ENCODE measurements at places on chromosomes 7 and 10.
A peak's percentile ranks its signal among the peaks of the same experiment; 100 is the strongest.

GRCh38 chr7:157176771-157177170, 38.0 kb downstream of the UBE3C start:
- no peak for DNase-seq

DNA sequence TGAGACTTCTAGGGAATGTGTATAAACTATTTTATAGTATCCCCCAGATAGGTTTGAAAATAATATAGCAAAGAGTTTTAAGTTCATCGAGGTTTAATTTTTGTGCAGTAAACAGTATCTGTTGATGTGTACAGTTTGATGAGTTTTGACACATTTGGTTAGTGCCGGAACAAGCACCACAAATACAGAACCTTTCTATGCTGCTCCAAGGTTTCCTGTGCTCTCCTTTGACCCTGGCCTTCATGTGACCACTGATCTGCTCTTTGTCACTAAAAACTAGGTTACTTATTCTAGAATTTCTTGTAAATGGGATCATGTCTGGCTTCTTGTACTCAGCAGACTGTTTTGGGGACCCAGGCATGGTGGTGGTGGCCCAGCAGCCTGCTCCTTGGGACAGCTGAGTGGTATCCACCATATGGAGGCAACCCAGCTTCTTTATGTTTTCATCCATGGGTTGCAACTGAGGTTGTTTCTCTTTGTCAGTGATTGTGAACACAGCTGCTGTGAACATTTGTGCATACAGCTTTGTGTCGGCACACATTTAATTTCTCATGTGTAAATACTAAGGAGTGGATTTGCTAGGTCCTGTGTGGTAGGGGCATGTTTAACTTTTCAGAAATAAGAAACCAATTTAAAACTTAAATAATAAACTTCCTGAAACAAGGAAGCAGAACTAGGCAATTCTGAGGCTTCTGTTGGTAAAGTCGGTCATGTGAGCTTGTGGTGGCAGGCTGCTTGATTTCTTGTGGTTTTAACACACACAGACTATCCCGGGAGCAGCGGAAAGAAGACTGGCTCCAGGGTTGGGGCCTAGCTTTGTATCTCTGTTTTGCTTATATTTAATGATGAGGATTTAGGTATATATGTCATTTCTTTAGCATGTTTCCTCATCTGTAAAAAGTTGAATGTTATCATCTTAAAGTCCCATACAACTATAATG, 219.4 kb downstream of the ABCA13 start:
- no peak for DNase-seq

- peak; percentile 6 for DNase-seq
Measured at GRCh38 chr10:58556516-58557165, 44.0 kb downstream of the BICC1 start.

DNA sequence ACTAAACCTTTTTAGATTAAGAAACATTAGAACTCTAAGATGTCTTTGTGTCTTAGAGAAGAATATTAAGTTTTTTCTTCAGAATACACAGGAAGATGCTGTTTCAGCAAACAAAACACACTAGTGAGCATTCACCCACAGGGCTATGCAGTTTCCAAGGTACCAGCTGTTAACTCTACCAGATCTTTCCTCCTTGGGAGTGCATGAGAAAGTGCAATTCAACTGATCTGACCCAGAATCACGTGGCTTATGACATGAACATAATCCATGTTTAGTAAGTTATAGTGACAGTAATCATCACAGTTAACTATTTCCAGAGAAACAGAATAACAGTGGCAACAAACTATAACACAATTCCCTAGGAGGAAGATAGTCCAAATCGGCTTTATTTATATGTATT, 270.7 kb downstream of the CACNA2D1 start:
- no peak for DNase-seq

DNA sequence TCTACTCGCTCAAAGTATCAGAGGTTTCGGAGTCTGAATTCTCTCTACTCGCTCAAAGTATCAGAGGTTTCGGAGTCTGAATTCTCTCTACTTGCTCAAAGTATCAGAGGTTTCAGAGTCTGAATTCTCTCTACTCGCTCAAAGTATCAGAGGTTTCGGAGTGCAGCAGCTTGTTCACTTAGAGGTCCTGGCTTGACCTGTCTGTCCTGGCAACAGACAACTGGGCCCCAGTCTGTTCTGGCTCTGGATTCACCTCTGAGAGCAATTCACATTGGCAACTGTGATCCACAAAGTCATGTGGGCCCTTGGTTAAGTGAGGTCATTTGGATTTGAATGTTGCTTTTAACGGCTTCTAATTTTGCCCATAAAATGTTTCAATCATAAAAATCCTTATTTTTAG, 63.9 kb upstream of the ST8SIA6 start:
- no peak for DNase-seq

- no peak for DNase-seq
Measured at GRCh38 chr10:94075506-94075905, 81.8 kb downstream of the PLCE1 start.

DNA sequence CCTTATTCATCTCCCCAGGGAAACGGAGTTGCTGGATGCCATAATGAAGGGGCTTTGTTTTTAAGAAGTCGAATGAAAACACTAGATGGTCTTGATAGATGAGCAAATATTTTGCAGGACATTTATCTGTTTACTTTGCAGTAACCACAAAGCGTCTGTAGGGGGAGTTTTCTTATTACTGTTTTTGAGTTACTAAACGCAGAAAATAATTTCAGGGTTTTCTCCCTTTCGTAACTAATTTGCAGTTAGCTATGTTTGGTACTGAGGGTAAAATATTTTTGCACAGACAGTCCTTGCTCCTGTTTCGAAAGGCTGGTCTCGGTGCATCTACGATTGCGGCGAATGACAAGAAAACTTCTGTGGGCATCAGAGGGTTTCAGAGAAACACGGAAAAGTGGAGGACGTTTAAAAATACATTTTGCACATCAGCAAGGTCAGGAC, 505.6 kb upstream of the MKI67 start:
- DNase-seq, result peak; percentile 21

GRCh38 chr10:86055928-86056327, 310.7 kb downstream of the GRID1 start:
- DNase-seq, result no peak

DNA sequence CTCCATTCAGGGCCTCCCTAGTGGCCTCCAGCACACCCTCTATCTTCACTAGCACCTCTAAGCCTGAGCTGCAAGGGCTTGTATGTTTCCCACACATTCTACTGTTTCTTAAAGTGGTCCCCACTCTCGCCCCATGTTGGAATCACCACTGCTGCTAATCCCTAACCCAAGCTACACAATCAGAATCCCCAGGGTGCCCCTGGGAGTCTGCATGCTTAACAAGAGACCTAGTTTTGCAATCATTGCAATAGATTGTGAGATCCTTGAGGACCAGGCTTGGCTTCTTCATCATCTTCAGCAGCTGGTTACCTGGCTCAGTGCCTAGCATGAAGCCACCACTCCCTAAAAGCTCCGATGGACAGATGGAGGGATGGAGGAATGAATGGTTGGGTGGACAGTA, 113.9 kb downstream of the MYOF start:
- DNase-seq, result no peak

DNA sequence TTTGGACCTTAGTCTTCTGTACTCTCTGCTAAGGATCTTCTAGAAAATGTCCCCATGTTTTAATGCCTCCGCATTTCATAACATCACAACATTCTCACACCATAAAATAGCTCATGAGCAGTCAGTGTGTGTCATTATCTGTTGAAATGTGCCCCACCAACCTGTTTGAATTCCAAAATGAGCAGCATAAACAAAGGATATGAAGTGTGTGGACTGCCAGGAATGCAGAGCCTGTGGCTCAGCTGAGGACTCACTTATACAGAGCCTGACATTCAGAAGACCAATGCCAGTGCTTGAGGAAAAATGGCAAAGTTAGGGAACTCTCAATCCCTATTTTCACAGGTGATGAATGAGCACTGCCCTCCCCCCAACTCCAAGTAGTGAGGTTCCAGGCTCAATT, 621.4 kb downstream of the POM121L12 start:
- DNase-seq, result no peak

DNA sequence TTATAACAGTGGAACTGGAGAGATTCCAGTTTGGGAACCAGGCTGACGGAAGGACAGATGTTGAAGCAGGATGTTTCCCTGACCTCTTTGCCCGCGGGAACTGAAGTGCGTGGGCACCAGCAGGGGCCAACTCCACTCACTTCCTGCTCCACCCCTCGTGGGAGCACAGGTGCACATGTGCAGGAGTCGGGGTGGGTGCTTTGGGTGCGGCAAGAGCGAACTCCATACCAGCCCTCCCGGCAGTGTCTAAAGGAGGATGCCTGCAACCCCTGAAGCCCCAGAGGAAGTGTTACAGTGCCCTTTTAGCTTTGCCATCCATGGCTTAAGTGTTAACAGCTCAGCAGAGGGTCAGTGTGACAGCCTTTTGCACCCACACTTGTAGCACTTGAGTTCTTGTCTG, 27.4 kb upstream of the UBE3C start:
- no peak for DNase-seq

DNA sequence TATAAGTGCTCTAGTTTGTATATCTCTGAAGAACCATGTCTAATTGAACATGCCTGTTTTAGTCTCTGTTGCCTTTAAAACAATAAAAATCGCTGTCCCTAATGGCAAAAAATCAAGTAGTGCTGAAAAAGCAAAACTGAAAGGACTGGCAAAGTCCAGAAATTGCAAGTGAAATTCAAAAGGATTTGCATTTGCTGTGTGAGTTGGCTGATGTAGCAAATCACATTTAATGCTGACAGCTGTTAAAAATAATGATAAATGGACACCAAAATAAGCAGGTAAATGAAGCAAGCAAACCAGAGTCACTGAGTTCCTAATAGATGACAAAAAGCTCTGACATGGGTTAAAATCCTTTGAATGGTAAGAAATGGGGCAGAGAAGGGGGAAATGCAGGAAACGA, 874.1 kb downstream of the GRM8 start:
- no peak for DNase-seq

- DNase-seq, result peak; percentile 16
Measured at GRCh38 chr7:130853503-130854279, 119.7 kb upstream of the KLF14 start.

DNA sequence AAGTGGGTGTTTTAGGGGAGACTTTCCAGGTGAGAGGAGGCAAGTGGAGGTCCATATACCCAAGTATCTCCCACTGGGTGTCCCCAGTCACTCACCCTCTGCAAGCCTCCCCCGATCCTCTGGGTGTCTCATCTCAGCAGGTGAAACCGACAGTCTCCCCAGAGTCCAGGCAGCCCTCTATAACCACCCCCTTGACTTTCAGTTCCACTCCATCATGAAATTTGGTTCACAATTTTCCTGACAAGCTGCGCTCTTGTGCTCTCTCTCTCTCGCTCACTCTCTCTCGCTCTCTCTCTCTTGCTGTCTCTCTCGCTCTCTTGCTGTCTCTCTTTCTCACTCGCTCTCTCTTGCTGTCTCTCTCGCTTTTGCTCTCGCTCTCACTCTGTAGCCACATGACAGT, 8.1 kb upstream of the RABGEF1 start:
- no peak for DNase-seq

GRCh38 chr10:14612873-14613587, 161.7 kb downstream of the FAM107B start:
- no peak for DNase-seq

GRCh38 chr10:6737080-6737641, 157.1 kb upstream of the PRKCQ start:
- DNase-seq, result no peak

GRCh38 chr7:107837145-107837512, 34.1 kb upstream of the SLC26A3 start:
- DNase-seq, result no peak

DNA sequence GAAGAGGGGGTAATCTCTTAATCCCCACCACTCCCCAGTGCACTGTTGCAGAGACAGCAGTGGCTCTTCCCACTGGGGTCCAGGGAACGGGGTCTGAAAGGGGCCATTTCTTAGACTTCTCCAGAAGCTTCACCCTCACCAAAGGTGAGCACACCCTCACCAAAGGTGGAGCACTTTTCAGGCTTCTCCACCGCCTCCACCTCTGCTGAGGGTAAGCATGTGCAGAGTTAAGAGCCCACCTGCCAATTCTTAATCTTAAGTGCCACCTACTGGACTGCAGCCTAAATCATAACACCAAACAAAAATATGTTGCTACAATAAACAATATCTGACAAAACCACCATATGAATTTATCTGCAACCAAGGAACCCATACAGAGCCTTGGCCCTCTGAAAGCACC, 27.0 kb downstream of the SNX13 start:
- no peak for DNase-seq

GRCh38 chr7:87645446-87645845, 17.2 kb downstream of the RUNDC3B start:
- DNase-seq, result no peak

- DNase-seq, result no peak
Measured at GRCh38 chr7:36171503-36171902, 18.4 kb downstream of the EEPD1 start.

GRCh38 chr10:73376679-73377078, 18.0 kb upstream of the CFAP70 start:
- DNase-seq, result no peak

DNA sequence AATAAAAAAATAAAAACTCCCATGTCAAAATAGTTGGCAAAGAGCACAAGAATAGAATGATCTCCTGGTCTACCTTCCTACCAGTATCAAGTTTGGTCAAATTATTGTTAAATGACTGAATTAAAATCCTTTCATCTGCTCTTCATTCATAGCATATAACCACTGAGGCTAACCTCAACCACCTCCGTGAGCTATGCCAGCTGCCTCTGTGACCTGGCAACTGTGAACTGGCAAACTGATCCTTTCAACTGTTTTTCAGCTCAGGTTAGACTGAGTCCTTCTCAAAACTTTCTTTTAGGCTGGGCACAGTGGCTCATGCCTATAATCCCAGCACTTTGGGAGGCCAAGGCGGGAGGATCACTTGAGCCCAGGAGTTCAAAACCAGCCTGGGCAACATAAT, 36.1 kb downstream of the NUDCD3 start:
- no peak for DNase-seq

- peak; percentile 78 for DNase-seq
Measured at GRCh38 chr10:102117391-102118159, 2.6 kb downstream of the LDB1 start.

- DNase-seq, result no peak
Measured at GRCh38 chr7:70884440-70884764, 247.5 kb upstream of the GALNT17 start.

DNA sequence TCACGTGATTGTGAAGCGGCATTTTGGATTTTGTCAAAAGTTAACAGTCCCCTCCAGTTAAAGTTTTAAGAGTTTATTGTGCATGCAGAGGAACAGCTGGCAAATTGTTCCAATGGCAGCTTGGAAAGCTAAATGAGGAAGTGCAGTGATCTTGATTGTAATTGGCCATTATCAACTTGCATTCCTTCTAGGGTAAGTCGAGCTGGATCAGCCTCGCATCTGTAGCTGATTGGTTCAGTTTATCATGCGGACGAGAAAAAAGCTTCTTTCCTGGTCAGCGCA, 566 bp downstream of the ZNF789 start:
- DNase-seq, result peak; percentile 76

DNA sequence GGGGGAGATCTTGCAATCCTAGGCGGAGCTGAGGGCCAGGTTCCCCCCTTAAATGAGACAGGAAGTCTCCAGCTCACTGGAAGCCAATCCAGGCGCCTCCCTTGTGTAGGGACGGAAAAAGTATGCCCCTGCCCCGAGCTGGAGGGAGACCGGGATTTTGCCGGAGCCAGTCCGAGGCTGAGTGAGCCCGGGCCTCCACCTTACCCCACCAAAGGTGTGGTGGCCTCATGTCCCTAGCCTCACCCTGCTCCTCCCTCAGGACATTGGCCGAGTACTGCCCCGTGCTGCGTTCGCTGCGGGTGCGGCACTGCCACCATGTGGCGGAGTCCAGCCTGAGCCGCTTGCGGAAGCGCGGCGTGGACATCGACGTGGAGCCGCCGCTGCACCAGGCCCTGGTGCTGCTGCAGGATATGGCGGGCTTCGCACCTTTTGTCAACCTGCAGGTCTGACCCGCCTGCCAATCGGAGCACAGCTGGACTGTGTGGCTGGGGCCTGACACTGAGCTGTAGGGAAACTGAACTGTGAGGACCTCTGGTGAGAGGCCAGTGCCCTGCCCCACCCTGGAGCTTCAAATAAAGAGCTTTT, 2.0 kb downstream of the FBXL15 start:
- peak; percentile 75 for DNase-seq
